ENCODE measurements at places on chromosomes 2 and 18.

DNA sequence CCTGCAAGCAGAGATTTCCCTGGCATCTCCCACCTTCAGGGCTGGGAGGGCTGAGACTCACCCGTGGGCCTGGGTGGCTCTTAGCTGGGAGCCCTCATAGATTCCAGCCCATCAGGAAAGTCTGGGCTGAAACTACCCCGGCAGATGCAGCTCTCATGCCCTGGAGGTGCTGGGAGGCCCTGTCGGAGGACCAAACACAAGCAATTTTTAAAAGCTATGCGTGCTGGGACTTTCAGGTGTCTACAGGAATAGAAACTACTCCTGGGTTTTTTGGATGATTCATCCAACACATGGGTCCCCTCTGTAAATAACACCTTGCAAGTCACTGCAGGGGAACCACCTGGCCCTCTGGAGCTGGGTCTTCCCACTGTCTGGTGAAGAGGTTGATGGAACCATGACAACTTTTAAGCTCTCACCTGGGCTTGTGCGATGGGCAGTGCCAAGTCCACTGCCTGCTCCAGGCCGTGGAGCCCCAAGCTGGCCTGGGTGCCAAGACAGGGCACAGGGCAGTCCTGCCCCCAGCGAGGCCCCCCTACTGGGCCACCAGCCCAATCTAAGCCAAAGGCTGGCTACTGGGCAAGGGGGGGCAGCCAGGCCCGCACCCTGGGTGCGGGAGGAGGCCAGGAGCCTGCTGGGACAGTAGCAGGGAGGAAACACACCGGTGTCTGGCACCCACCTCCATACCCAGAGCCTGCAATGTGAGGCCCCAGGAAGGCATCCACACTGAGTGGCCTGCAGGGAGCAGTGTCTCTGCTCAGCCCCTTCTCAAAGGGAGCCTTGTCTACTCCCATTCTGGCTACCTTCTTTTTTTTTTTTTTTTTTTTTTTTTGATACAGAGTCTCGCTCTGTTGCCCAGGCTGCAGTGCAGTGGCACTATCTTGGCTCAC lies 1.1 kb upstream of the GPR55 start:
- ATAC-seq, result peak; percentile 12

- ATAC-seq, result no peak
Measured at GRCh38 chr2:236657801-236658200, 88.2 kb downstream of the ACKR3 start.

DNA sequence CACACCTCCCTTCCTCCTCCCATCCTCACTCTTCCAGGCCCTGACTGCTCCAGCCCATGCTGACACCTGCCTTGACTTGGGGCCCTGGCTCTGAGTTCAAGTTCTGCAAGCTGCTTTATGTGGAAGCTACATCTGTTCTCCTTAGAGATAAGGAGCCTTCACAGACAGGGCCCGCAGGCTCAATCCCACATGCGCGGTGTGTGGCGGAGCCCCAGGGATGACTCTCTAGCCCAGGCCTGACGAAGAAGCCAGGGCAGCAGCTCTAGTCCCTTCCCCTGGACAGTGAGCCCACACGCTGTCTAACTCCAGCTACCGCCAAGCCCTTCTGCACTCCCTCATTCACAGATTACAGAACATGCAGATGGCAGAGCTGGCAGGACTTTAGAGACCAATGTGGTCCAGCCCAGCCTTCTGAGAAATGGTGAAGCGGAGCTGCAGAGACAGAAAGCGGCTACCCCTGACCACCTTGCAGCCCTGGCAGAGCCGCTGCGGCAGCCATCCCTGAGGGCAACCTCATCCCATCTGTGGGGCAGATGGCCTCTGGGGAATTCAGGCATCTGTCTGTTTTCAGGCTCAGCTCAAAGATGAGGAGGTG lies 304.3 kb downstream of the CELF4 start:
- ATAC-seq, result no peak

- no peak for ATAC-seq
Measured at GRCh38 chr2:17427401-17427800, 90.8 kb downstream of the RAD51AP2 start.

DNA sequence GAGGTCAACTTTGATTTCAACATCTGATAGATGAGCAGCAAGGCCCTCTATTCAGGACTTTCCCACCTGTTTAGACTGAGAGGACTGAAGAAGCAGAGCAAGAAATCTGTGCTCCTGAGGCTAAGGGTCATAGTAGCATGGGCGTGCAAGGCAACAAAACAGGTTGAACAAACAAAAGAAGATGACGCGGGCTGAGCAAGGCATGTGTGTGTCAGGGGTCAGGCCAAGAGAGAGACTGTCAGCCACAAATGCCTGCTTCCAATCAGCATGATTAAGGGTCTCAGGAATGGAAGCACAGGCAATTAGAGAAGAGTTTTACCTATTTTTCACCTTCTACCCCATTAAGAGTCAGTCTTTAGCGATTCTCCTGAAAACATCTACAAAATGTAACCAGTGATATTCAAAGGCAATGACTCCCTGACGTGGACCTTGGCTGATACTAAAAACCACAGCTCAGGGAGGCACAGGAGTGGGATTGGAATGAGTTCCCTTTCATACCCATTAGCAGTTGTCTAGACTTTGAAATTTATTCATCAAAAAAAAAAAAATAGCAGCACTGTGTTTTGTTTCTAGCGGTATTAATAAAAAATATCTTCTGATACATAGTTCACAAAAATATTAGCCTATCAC lies 81.9 kb downstream of the DYNAP start:
- ATAC-seq, result peak; percentile 51

DNA sequence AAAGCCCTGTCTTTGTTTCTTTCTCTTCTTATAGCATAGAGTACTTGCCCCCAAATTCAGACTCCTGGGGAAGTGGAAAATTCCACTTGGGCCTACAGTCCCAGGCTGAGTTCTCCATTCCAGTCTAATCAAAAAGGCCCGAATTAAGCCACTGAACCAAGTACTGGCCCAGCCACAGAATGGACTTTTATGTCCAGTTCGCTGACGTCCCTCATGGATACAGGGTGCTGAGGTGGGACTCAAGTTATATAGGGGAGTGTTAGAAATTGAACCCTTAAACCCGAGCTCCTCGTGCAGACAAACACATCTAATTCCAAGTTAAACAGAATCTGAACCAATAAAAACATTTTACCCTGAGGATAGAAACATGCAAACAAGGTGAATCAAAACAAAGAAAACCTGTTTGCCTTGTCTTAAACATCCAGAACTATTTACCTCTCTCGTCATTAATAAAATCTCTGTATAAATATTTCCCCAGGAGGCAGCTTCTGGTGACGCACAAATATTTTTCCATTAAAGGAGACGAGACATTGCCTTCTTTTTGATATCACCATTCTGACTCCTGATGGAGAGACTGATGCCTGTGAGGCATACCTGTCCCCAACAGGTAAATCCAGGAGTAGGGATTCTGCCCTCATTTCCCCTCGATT lies 136.8 kb upstream of the ARL4C start:
- no peak for ATAC-seq

- ATAC-seq, result peak; percentile 76
Measured at GRCh38 chr2:60998628-60999545, 18.6 kb upstream of the PEX13 start.

DNA sequence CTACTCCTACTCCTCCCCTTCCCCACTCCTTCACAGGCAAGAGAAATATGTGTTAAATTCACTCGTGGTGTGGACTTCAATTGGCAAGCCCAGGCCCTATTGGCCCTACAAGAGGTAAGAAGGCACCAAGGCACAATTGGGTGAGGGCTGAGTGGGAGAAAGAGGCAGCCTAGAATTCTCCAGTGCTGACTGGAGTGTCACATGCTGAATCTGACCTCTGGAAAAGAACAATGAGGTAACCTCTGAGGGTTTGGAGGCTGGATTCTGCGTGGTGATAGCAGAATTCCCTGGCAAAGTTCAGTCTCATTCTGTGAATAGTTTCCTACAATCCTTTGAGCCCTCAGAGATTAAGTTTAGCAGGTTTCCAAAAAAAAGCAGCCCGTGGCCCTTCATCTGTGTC lies 6.9 kb downstream of the CENPA start:
- ATAC-seq, result no peak

DNA sequence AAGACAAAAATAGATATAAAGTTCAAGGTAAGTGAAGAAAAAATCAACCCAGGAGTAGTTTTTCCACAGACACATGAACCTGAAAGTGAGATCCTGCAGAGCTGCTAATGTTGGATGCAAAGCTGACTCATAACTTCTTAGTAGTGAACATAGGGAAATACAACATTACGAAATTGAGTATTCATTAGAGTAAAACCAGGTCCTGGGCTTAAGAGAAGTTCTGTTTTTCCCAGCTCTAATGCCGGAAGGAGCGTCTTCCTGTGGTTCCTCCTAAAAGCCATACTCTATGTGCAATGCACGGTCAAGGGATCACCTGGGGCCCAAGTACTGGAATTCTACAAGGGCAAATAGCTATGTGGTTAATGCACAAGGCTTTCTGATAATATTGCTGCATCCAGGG lies 141.7 kb downstream of the RBMS1 start:
- ATAC-seq, result peak; percentile 73

DNA sequence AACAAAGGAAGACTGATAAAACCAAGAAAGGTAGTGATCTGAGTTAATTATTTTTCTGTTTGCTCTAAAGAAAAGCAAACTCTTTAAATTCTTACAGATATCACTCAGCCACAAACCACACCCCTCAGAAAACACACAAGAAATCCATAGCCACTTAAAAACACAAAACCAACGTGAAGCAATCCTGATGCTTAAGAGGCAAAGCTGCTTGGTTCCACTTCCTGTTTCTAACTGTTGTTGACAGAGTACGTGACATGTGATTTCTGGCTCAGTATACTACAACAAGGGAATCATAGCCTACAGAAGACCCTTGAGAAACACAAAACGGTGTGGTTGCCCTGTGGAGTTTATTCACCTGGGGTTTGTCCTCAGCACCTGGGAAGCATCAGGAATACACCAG lies 240.9 kb upstream of the APCDD1 start:
- ATAC-seq, result peak; percentile 57

DNA sequence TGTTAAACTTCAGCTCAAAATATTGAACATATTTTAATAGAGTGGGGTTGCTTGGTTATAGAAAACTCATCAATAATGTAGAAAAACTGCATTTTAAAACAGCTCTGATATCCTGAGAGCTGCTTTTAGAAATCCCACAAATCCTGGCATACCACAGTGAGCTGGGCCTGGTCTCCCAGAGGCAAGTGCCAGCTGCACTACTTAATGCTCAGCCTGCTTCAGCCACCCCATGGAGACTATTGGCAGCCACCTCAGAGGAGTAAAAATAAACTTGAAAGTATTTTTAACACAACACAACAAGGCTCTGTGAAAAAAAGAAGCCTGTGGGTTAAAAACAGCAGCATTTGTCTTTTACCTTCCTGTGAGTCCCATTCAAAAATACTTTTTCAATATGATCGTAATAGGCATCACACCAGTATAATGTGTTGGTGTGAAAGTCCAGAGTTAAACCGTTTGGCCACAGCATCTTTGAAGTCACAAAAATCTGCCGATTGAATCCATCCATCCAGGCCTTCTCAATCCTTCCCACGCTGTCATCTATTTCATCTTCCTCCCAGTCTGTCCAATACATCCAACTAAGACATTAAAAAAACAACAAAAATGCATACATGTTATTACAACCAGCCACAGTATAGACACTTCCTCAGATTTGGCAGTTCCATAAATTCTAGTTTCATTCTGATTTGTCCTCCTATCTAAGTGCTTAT lies 1115.3 kb downstream of the LRP1B start:
- no peak for ATAC-seq
